SJCRH30 (cell line): ENCODE measurements at places on chromosomes 13 and 19. TPM values are rescaled to one million over a fixed set of nuclear protein-coding genes. Genes with fewer than 3 reads are reported as not detected.

- no peak for DNase-seq
- H3K36me3 ChIP-seq, result no peaks in the 10 kb centered on the region
- no peaks in the 10 kb centered on the region for H3K27me3 ChIP-seq
- H3K4me3 ChIP-seq, result no peak overlapping the region
These were observed 65.8 kb downstream of the GPC6 start for GRCh38 chr13:93292366-93292765.

- no peak overlapping the region for H3K27ac ChIP-seq
- no peak overlapping the region for H3K4me3 ChIP-seq
- no peaks in the 10 kb centered on the region for H3K27me3 ChIP-seq
- DNase-seq, result no peak
- H3K36me3 ChIP-seq, result peaks cover 64% of the 10 kb centered on the region
These were observed 25.6 kb downstream of the UBXN6 start for GRCh38 chr19:4431808-4432674.

DNA sequence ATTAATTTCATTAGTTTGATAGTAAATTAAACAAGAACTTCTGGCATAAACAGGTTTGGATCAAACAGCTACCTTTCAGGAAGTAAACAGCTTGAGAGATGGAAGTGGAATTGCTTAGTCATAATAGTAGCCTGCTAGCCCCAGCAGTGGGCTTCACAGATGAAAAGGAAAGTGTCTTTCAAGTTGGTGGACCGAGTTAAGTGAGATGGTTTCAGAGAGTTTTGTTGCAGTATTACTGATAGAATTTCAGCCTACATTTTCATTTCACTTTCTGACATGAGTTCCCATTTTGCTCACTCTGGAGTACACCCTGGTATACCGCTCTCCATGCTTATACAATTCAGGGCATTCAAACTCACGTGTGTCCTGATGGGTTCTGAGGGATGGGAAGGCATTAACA, 2.0 kb upstream of the PTOV1 start:
- no peak overlapping the region for H3K27ac ChIP-seq
- no peak overlapping the region for H3K4me3 ChIP-seq
- DNase-seq, result no peak
- H3K4me1 ChIP-seq, result no peaks in the 10 kb centered on the region; the same call in 1 of the 2 replicates
- H3K27me3 ChIP-seq, result no peaks in the 10 kb centered on the region
- H3K36me3 ChIP-seq, result 0 out of 2 replicates have a peak, but pooled peaks cover 4% of the 10 kb centered on the region

GRCh38 chr19:40578442-40578908, 1.8 kb downstream of the SHKBP1 start:
- peak; percentile 43 for DNase-seq
- peaks cover 6% of the 10 kb centered on the region for H3K36me3 ChIP-seq
- H3K4me1 ChIP-seq, result no peaks in the 10 kb centered on the region
- H3K27me3 ChIP-seq, result no peaks in the 10 kb centered on the region
- H3K27ac ChIP-seq, result no peak overlapping the region
- no peak overlapping the region for H3K4me3 ChIP-seq

- no peaks in the 10 kb centered on the region for H3K27me3 ChIP-seq
- no peak for DNase-seq
- no peak overlapping the region for H3K4me3 ChIP-seq
- 0 out of 2 replicates have a peak, but pooled peaks cover 4% of the 10 kb centered on the region for H3K36me3 ChIP-seq
- no peak overlapping the region for H3K27ac ChIP-seq
- H3K4me1 ChIP-seq, result peaks cover 26% of the 10 kb centered on the region
These were observed 3.7 kb downstream of the NAPA start for GRCh38 chr19:47511128-47511517.

- H3K36me3 ChIP-seq, result no peaks in the 10 kb centered on the region
- H3K27me3 ChIP-seq, result no peaks in the 10 kb centered on the region
- DNase-seq, result no peak
These were observed 11.0 kb downstream of the GZMM start for GRCh38 chr19:554817-555216.

DNA sequence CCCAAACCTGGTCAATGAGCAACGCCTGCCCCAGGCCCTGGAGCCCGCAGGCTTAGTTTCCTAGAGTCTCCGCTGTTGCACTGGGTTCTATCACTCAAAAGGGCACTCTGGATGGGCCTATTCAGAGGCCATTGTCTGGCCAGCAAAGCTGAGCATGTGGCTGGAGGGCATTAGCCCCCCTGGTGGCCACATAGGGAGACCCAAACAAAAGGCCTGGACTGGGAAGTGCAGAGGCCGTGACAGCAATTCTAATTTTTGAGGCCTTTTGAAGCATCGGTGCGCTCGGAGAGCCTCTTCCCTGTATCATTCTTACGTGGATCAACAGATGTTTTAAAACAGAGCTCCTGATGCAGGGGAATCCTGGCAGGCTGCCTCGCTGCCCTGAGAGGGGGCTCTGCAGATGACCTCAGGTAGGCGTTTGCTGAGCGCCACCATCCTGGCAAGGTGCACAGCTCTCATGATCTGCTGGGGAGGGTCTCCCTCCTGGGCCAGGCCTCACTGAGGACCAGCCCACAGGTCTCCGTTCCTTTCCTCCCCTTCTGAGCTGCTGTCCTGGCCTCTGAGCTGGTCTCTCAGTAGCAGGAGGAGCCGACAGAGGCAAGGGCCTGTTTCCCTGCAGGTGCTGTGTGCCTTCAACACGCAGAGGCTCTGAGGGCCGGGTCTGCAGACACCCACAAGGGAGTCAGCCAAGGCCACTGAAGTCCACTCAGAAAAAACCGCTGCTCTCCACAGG, 190.5 kb downstream of the URI1 start:
- no peaks in the 10 kb centered on the region; the same call in 1 of the 2 replicates for H3K27me3 ChIP-seq
- no peak overlapping the region for H3K27ac ChIP-seq
- no peaks in the 10 kb centered on the region for H3K4me1 ChIP-seq
- no peaks in the 10 kb centered on the region for H3K36me3 ChIP-seq

- peaks cover 9% of the 10 kb centered on the region; the same call in 1 of the 2 replicates for H3K27me3 ChIP-seq
- no peaks in the 10 kb centered on the region for H3K36me3 ChIP-seq
- DNase-seq, result no peak
- H3K4me1 ChIP-seq, result no peaks in the 10 kb centered on the region
These were observed 9.5 kb upstream of the GJB6 start for GRCh38 chr13:20241593-20241992.

DNA sequence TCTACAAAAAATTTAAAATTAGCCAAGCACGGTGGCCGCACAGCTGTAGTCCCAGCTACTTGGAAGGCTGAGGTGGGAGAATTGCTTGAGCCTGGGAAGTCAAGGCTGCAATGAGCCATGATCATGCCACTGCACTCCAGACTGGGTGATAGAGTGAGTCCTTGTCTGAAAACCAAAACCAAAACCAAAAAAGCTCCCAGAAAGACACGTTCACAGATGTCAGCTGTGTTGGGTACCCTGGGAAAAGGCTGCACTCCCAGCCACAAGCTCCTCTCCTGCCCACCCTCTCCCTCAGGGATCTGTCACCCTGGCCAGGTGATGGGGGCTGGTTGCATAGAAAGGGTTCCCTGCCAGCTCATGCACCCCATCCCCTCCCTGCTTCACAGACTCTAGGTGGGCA, 53.3 kb downstream of the RNF6 start:
- no peak overlapping the region for H3K4me3 ChIP-seq
- no peak overlapping the region for H3K27ac ChIP-seq
- DNase-seq, result no peak
- no peaks in the 10 kb centered on the region for H3K4me1 ChIP-seq
- no peaks in the 10 kb centered on the region for H3K36me3 ChIP-seq

DNA sequence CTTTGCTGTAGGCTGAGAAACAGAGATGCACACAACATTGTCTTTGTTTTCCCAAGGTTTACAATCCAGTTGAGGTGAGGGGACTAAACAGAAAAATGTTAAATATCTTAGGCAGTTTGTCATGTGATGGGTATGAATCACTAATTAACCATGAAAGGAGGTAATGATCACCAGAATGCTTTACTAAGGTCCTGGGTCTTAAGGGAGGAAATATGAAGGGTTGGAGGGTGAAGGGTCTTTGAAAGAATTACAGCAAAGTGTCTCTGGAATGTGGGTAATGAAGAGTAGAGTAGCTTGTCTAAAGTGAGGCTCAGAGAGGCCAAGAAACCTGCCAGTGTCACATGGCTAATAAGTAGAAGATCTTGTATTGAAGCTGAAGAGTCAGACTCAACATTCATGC, 19.0 kb downstream of the BIVM start:
- peak overlapping the region; percentile 29; the same call in 1 of the 2 replicates for H3K27ac ChIP-seq
- H3K4me3 ChIP-seq, result no peak overlapping the region
- no peak for DNase-seq
- H3K36me3 ChIP-seq, result peaks cover 23% of the 10 kb centered on the region

GRCh38 chr13:35697186-35697730, 220.8 kb upstream of the MAB21L1 start:
- H3K27ac ChIP-seq, result no peak overlapping the region
- H3K36me3 ChIP-seq, result no peaks in the 10 kb centered on the region
- DNase-seq, result no peak
- H3K4me3 ChIP-seq, result no peak overlapping the region
- H3K4me1 ChIP-seq, result peaks cover 4% of the 10 kb centered on the region
- no peaks in the 10 kb centered on the region for H3K27me3 ChIP-seq

DNA sequence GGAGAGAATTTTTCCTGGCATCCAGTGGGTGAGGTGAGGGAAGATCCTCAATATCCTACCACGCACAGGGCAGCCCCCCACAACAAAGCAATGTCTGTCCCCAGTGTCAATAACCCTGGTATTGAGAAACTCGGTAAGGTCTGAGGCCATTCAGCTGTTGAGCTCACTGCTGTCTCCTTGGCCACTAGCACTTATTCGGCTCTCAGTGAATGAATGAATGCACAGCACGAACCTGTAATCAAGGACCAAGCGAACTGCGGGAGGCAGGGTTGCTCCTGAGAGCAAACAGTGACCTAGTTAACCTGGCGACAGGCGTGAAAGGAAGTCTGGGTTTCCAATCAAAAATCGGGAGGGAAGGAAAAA, 640 bp downstream of the ZSCAN5A start:
- H3K36me3 ChIP-seq, result no peaks in the 10 kb centered on the region; the same call in 1 of the 2 replicates
- H3K27me3 ChIP-seq, result no peaks in the 10 kb centered on the region
- peak; percentile 36 for DNase-seq
- H3K27ac ChIP-seq, result peak overlapping the region; percentile 90
- peak overlapping the region; percentile 95 for H3K4me3 ChIP-seq

- H3K27me3 ChIP-seq, result no peaks in the 10 kb centered on the region
- H3K4me1 ChIP-seq, result 0 out of 2 replicates have a peak, but pooled peaks cover 5% of the 10 kb centered on the region
- H3K36me3 ChIP-seq, result 0 out of 2 replicates have a peak, but pooled peaks cover 2% of the 10 kb centered on the region
- no peak overlapping the region for H3K27ac ChIP-seq
- H3K4me3 ChIP-seq, result peak overlapping the region; percentile 60
These were observed 1.1 kb downstream of the FKBP8 start for GRCh38 chr19:18541992-18542940.

GRCh38 chr19:5987077-5987818, 9.3 kb upstream of the RANBP3 start:
- DNase-seq, result peak; percentile 84
- H3K36me3 ChIP-seq, result no peaks in the 10 kb centered on the region
- H3K4me3 ChIP-seq, result no peak overlapping the region
- H3K4me1 ChIP-seq, result peaks cover 1% of the 10 kb centered on the region; the same call in 1 of the 2 replicates

DNA sequence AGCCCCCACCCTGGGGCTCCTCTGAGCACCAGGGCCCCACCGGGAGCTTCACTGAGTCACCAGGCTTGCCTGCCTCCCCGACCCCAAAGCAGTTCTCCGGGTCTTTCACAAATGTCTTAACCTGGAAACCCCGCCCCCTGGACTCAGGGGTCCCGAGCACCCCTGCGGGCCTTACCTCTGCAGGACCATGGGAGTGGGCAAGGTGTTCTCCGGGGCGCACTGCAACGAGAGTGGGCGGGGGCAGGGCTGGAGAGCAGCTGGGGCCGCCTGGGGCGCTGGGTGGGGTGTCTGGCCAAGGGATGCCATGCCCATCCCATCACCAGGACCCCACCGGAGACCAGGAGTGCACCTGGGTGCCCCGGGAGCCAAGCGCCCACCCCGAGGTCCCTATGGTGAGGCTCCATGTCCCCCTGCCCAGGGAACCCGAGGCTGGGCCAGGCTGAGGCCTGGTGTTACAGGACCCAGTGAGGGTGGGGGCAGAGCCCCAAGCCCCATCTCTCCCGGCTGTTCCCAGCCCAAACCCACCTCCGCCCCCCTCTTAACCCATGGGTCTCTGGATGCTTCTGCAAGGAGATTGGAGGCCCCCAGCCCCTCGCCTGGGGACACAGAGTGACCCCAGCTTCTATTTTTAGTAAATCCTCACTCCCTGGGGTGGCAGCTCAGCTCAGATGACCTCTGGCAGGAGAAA, 10.9 kb downstream of the MKNK2 start:
- DNase-seq, result no peak
- no peak overlapping the region for H3K27ac ChIP-seq
- H3K36me3 ChIP-seq, result peaks cover 7% of the 10 kb centered on the region; the same call in 1 of the 2 replicates
- no peaks in the 10 kb centered on the region for H3K4me1 ChIP-seq
- no peak overlapping the region for H3K4me3 ChIP-seq

- no peaks in the 10 kb centered on the region for H3K27me3 ChIP-seq
- no peak overlapping the region for H3K27ac ChIP-seq
- no peak for DNase-seq
- H3K36me3 ChIP-seq, result peaks cover 33% of the 10 kb centered on the region
These were observed 58.9 kb downstream of the ESD start for GRCh38 chr13:46738055-46738454.

DNA sequence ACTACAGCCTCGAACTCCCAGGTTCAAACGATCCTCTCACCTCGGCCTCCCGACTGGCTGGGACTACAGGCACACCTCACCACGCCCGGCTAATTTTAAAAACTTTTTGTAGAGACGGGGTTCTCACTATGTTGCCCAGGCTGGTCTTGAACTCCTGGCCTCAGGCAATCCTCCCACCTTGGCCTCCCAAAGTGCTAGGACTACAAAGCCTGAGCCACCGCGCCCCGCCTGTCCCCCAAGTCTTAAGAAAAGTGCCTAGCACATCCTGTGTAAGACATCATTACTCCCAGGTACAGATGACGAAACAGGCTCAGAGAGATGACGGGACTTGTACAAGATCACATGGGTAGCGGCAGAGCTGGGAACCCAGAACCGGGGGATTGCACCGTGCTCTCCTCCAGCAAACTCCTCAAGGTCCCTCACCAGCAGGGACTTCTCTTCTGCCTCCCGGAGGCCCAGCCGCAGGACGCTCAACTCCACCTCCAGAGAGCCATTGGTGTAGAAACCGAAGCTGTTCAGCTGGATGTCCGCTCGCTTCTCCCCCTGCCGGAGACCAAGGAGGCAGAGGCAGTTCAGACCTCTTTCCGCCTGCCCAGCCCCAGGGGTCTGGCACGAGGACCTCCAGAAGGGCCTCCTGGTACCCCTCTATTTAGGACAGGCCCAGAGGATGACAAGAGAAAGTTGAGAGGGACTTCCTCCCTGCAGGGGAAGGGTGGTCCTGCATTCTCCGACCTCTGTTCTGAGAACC, 1.0 kb downstream of the GPR108 start:
- peaks cover 12% of the 10 kb centered on the region for H3K4me1 ChIP-seq
- peak; percentile 76 for DNase-seq
- no peaks in the 10 kb centered on the region for H3K36me3 ChIP-seq

- no peak overlapping the region for H3K4me3 ChIP-seq
- 0 out of 2 replicates have a peak, but pooled peaks cover 4% of the 10 kb centered on the region for H3K27me3 ChIP-seq
- no peaks in the 10 kb centered on the region for H3K36me3 ChIP-seq
These were observed 5.7 kb downstream of the PTPRS start for GRCh38 chr19:5334824-5335500.

Gene ZNF468
- 25.4 and 29.8 TPM in 2 replicates for total RNA-seq

Gene RFX1
- 3.9 and 4.4 TPM in 2 replicates for total RNA-seq

Gene ZNF524
- 2.7 and 3.2 TPM in 2 replicates for total RNA-seq

Gene GIPC3
- total RNA-seq, result 0.03 and 0.06 TPM in 2 replicates

Gene CYP4F12
- total RNA-seq, result not detected in 2 replicates

Gene PDX1
- not detected in 2 replicates for total RNA-seq

Gene FBN3
- total RNA-seq, result 0.02 TPM in 1 of 2 replicates, not detected in the other

Gene UNC13A
- total RNA-seq, result 0.02 TPM in 1 of 2 replicates, not detected in the other

Gene HRC
- total RNA-seq, result 2.1 and 3.2 TPM in 2 replicates

Gene ICAM4
- total RNA-seq, result 1.7 and 2.8 TPM in 2 replicates

Gene ZIC5
- total RNA-seq, result 1.1 and 1.2 TPM in 2 replicates

Gene SRRM5
- total RNA-seq, result 0.10 and 0.12 TPM in 2 replicates

Gene EBI3
- not detected in 2 replicates for total RNA-seq

Gene KDM4B
- total RNA-seq, result 15.5 and 16.2 TPM in 2 replicates

Gene PSMC4
- total RNA-seq, result 137 and 155 TPM in 2 replicates

Gene BCL2L12
- 45.2 and 61.7 TPM in 2 replicates for total RNA-seq

Gene LAIR1
- not detected in 2 replicates for total RNA-seq
